Activated naive CD8-positive, alpha-beta T cell treated with anti-CD3 and anti-CD28 coated beads for 36 hours (primary cell): ENCODE measurements at places on chromosomes 2 and 18.

- no peak for DNase-seq
Observed at GRCh38 chr2:47201224-47201623, 46.1 kb upstream of the STPG4 start.

GRCh38 chr18:61706276-61706915 lies 186.4 kb downstream of the RNF152 start:
- no peak for DNase-seq

- DNase-seq, result no peak
Observed at GRCh38 chr2:158779621-158780020, 15.5 kb upstream of the DAPL1 start.

- DNase-seq, result no peak
Observed at GRCh38 chr2:160747501-160748170, 254.0 kb upstream of the RBMS1 start.

GRCh38 chr2:237433920-237434676 lies 20.1 kb upstream of the COL6A3 start:
- no peak for DNase-seq
